ENCODE measurements at places on chromosomes 7 and 10.

DNA sequence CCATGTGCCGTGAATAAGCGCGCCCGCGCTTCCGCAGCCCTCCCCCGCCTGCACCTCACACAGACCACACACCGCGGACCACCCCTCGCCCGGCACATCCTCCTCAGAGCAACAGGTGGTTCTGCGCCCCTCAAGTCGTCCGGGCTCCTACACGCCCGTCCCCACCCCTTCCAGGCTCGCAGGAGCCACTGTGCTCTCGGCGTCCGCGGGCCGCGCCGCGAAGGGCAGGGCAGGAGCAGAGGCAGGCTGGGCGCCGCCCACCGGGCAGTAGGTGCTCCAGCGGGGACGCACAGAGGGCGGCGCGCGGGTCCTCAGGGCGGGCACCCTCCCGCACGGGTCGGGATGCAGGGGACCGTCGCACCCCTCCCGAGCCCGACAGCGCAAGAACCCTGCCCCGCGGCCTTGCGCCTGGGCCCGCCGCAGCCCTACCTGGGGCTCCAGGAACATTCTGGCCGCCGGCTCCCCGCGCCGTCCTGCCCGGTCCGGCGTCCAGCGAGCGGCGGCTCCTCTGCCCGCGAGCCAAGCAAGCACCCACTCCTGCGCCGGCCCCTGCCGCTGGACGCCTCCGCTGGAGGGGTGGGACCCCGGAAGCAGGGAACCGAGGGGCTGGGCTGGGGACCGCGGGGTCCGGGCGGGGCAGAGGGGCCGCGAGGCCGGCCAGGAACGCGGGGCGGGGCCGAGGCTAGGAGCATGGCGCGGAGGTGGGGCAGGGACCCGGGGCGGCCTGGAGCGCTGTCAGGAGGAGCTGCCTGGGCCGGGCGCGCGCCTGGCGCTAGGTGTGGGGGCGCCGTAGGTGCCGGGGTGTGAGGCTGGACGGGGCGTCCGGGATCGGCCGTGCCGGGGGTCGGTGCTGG is 37.4 kb downstream of the RASGEF1A start:
- DNase-seq, result no peak

GRCh38 chr7:134022286-134022911 is 104.7 kb upstream of the LRGUK start:
- no peak for DNase-seq

DNA sequence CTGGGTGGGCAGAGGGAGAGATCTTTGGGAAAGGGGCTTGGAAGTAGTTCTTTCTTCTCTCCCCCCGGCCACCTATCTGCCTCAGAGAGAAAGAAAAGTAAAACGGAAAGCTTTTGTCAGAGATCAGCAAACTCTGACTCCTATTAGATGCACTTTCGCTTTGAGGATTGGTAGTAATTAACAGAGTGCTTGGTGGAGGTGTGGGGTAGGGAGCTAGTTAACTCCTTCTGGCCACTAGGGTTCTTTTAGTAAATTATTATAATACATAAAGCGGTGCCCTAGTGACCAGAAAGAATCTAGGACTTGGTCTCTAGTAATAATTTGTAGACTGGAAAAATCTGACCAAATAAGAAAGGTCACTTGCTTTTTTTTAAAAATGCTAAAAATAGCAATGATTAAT is 54.6 kb downstream of the CPVL start:
- peak; percentile 3 for DNase-seq

DNA sequence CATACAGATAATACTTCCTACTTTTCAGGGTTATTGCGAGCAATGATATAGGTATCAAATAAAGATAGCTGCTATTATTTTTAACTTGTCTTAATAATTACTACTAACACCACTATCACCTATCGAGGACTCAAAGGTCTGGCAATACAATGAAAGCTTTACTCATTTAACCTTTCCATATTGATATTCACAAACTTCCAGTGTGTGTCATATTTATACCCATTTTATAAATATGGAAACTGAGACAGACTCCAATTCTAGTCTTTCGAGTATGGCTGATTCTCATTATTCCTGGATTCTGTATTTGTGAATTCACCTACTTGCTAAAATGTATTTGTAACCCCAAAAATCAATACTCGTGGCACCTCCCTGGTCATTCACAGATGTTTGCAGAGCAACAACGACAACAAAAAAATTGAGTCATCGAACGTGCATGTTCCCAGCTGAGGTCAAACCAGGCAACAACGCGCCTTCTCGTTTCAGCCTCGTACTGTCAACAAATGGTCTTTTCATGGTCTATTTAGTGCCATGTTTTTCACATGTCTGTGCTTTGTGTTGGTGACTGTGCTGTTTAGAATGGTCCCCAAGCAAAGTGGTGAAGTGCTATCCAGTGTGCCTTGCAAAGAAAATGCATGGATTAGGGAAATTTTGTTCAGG is 51.7 kb downstream of the SMURF1 start:
- DNase-seq, result no peak

GRCh38 chr10:95445837-95446486 is 115.2 kb downstream of the SORBS1 start:
- DNase-seq, result peak; percentile 84

DNA sequence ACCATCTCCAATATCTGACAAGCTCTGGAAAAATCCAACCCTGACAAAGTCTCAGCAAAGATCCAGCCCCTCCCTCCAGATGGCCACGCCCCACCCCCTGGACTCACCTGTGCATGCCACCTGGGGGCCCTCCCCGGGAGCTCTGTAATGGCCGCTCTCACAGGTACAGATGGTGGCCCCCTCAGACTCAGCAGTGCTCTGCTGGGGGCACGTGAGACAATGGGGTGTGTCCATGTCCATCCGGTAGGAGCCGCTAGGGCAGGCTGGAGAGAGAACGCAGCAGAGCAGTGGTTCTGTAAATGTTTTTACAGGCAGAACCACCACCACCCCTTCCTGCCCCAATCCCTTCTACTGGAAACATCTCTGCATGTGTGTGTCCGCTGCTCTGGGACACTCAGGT is 9.5 kb downstream of the EPHA1 start:
- DNase-seq, result no peak

GRCh38 chr10:106931159-106931852 is 233.2 kb downstream of the SORCS1 start:
- no peak for DNase-seq

DNA sequence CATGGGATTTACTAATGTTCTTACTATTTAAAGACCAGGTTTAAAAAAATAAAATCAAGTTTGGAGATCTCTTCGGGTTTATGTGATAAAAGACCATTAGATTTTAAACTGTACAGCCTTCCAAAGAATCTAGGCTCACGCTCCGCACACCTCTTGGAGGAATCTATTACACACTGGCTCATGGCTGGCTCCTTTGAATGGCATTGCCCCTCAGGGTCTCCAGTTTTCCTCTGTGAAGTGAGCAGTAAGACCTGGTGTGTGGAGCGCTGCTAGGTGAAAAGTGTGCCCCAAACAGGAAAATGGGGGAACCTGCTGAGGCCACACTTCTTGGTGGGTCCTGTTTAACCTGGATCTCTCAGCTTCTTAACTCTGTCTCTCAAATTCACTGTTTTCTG is 142.3 kb downstream of the KAT6B start:
- DNase-seq, result no peak

Measured in EH (cell line).